ENCODE measurements at places on chromosomes 4 and X.

- no peak for DNase-seq
Observed at GRCh38 chr4:149005191-149005590, 563.0 kb upstream of the NR3C2 start.

GRCh38 chrX:69119122-69119521 lies 46.1 kb downstream of the PJA1 start:
- DNase-seq: no peak

DNA sequence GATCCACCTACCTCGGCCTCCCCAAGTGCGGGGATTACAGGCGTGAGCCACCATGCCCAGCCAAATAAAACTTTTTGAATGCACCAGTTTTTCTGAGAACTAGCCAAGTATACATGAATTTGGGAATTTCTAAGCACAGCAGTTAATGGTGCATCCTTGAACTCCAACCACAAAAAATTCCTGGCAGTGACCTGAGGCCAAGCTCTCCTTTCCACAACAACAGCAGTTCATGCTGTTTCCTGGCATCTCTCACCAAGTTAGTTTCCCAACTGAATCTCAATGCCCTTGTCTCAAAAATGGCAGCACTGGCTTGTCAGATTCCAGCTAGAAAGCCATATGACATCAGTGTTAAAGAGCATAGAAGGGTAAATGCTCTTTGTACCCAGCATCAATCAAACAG lies 15.9 kb upstream of the XKRX start:
- no peak for DNase-seq

GRCh38 chr4:47010912-47011446 lies 17.6 kb upstream of the GABRA4 start:
- DNase-seq: no peak

- no peak for DNase-seq
Observed at GRCh38 chrX:9327747-9328145, 137.1 kb upstream of the TBL1X start.

GRCh38 chrX:74419864-74420195 lies 1.5 kb upstream of the SLC16A2 start:
- no peak for DNase-seq

- DNase-seq: no peak
Observed at GRCh38 chr4:74456849-74457395, 12.0 kb downstream of the AREG start.

DNA sequence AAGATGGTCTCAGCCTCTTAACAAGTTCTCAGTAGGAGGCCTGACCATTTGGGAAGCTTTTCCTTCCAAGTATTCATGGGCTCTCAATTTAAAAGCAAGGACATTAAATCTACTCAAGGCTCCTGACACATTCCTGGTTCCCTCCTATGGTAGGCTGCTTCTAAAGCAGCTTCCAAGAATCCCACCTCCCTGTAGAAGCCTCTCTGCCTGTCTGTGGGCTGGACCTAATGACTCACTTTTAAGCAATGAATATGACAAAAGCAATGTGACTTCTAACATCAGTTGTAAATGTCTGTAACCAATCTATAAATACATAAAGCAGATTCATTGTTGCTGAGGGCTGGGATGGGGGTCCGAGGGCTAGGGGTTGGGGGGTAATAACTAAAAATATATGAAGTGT lies 99.5 kb upstream of the FAM9B start:
- no peak for DNase-seq

DNA sequence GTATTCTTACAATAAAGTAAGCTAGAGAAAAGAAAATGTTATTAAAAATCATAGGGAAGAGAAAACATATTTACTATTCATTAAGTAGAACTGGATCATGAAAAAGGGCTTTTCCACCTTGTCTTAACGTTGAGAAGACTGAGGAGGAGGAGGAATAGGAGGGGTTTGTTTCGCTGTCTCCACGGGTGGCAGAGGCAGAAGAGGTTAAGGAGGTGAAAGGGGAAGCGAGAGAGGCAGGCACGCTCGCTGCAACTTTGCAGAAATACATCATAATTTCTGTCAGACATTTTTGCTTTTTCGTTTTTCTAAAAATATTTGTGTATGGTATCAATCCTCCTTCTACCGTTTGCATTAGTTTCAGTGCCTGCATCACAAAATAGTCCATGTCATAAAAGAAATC lies 2375.1 kb upstream of the AGA start:
- no peak for DNase-seq

Data from NCI-H2081 (cell line).